ENCODE measurements at places on chromosomes 5 and 9.

- DNase-seq: no peak
Measured at GRCh38 chr9:131934673-131935072, 145.0 kb downstream of the MED27 start.

- DNase-seq: no peak
Measured at GRCh38 chr5:113053511-113053995, 77.0 kb downstream of the DCP2 start.

DNA sequence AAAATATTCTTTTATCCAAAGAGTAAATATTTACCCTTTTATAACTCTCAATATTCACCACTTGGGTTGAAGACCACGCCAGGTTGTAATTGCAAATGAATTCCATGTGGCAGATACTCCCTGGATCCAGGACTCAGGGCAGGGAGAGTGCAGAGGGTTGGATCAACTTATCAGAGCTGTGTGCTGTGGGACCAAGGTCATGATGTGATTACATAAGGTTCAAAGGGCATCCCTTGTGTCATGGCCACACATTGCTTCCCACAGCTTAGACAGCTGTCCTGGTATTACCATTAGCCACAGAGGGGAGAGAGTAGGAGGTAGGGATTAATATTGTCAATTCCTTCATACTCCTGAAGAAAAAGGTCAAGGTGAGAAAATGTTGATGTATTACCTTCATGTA, 133.9 kb downstream of the JAKMIP2 start:
- DNase-seq: no peak

DNA sequence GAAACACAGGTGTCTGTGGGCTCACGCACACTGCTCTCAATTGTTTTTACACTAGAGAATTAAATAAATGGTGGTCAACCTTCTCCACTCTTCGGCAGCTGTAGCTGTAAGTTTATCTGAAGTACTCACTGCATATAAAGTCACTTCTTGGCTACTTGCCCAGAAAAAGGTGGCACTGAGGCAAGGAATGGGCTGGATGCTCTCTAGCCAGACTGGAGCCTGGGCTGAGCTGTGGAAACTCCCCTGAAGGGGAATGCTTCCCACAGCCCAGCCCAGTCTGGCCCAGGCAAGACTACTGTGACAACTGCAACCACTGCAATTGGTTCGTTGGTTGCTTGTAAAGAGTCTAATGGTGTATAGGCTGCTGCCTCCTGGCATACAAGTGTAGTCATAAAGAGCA, 4.5 kb downstream of the LEAP2 start:
- DNase-seq: no peak

DNA sequence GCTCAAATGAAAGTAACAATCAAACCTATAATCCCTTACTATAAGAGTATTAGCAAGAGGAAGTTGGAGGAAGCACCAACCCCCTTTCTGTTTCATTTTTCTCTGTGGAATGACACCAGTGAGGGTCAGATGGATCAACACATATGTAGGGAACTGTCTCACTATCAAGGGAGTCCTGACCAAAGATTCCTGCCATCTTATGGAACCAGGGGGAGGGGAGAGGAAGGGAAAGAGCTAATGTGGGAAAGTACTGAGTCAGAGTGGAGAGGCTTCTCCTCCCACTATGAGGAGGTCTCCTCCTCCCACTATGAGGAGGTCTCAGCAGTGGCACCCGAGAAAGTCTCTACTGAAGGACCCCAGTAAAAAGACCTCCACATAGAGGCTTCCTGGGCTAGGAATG, 73.3 kb upstream of the PCSK1 start:
- no peak for DNase-seq

DNA sequence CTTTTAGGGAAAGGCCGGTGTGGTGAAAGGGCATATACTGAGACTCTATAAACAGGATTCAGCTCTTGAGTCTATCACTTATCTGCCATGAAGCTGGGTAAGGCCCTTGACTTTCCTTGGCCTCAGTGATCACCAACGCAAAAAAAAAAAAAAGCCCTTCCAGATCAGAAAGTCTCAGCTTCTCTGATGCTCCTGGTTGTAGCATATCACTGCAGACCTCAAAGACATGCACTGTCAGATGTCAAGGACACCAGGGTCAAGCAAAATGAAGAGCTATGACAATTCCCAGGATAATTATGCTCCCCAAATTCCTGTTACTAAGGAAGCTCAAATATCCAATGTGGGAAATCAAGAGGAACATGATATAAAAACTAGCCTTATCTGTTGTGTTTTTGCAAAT, 68.3 kb upstream of the IFNE start:
- DNase-seq: no peak

- DNase-seq: no peak
Measured at GRCh38 chr9:131194762-131195161, 69.4 kb downstream of the NUP214 start.

- no peak for DNase-seq
Measured at GRCh38 chr9:130794923-130795495, 40.0 kb upstream of the ABL1 start.

- no peak for DNase-seq
Measured at GRCh38 chr9:133848471-133849109, 110.4 kb upstream of the SARDH start.

- no peak for DNase-seq
Measured at GRCh38 chr5:148033134-148033533, 30.6 kb upstream of the SPINK5 start.

GRCh38 chr9:136572828-136573625, 27.2 kb upstream of the NOTCH1 start:
- DNase-seq: no peak

- DNase-seq: no peak
Measured at GRCh38 chr5:170603109-170603508, 99.3 kb downstream of the KCNIP1 start.

DNA sequence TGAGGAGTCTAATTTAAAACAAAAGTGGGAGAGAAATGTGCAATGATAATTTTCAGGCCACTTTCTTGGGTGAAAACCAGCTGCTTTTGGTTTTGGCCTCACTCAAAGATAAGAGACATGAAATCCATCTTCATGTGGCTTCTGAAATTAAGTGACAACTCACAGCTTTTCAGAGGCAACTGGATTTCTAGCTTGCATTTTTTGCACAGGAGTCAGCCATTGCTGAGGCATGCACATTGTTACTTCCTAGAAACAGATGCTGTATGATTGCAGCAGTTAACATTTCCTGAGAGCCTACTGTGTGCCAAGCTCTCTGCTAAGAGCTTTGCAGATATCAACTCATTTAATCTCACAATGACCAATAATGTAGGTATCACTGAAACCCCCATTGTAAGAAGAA, 562.6 kb downstream of the NR2F1-AS1 start:
- no peak for DNase-seq

DNA sequence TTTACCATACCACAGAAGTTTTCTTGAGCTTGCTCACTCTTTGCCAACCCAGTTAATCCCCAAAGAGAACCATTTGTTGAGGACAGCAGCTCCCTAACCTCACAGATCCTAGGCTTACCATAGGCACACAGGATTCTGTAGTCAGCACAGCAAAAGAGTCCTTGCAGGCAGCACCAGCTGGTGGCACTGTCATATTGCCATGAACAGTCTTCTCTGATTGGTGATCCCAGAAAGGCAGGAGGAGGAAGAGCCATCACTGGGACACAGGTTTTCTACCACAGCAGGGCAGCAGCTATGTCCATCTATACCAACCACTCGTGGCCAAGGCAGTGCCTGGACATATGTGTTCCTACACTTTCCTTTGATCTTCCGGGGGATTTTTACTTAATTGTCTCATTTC, 297.1 kb upstream of the CD180 start:
- DNase-seq: no peak

GRCh38 chr5:178786417-178786816, 56.0 kb upstream of the ZNF354A start:
- no peak for DNase-seq

- no peak for DNase-seq
Measured at GRCh38 chr9:90867101-90867500, 65.5 kb downstream of the SYK start.

- no peak for DNase-seq
Measured at GRCh38 chr5:142063878-142064331, 44.7 kb upstream of the NDFIP1 start.

DNA sequence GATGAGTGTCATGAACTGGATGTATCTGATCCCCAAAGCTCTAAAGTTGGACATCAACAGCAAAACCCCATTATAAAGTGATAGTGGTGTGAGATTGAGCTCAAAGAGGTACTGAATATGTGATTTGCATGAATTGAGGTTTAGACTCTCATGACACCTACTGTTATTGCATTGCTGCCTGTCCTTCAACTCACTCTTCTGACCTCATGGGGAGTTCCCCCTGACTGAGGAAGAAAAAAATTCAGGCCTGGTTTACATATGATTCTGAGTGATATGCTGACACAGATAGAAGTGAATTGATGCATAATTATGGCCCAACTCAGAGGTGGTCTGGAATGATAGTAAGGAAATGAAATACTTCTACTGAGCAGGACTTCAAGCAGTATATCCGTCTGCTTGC, 76.2 kb upstream of the CHD1 start:
- DNase-seq: no peak

DNA sequence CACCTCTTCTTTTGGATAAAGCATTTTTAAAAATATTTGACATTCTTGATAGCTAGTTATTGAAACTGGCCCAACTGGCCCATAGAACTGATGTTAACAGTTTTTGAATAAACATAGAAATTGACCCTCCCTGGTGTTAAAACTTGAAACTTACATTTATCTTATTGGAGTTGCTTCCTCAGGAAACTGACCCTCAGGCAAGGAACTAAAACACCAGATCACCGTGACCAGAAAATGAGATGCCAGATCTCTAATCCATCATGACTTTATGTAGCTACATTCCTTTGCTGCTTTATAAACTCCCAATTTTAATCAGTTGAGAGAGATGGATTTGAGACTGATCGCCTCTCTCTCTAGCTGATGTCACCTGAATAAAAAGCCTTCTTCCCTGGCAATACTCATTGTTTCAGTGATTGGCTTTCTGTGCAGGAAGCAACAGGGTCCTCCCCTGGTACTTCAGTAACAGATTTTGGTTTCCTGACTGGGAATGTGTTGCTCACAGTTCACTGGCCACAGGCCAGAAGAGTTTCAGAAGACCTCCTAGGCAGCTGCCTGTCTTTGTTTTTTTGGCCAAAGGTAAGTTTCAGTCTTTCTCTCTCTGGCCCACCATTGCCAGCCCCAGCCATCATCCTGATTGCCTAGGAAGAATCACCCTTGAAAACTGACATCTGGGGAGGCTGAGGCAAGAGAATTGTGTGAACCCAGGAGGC, 212.4 kb downstream of the DTWD2 start:
- no peak for DNase-seq

- no peak for DNase-seq
Measured at GRCh38 chr5:34690898-34691297, 34.8 kb downstream of the RAI14 start.

- DNase-seq: no peak
Measured at GRCh38 chr5:150034662-150035061, 34.1 kb downstream of the HMGXB3 start.

- DNase-seq: no peak
Measured at GRCh38 chr5:126052120-126052519, 371.1 kb upstream of the GRAMD2B start.

GRCh38 chr5:107373549-107374263, 297.0 kb downstream of the EFNA5 start:
- DNase-seq: no peak

Measured in NCI-H1417 treated with DMSO at 0.1 percent for 48 hours (cell line).